Prostate gland (tissue), 2 donors: ENCODE measurements at places on chromosomes 1 and 21.
A peak's percentile ranks its signal among the peaks of the same experiment; 100 is the strongest.

GRCh38 chr1:156337052-156337887, 822 bp downstream of the CCT3 start:
- DNase-seq, result no peak

DNA sequence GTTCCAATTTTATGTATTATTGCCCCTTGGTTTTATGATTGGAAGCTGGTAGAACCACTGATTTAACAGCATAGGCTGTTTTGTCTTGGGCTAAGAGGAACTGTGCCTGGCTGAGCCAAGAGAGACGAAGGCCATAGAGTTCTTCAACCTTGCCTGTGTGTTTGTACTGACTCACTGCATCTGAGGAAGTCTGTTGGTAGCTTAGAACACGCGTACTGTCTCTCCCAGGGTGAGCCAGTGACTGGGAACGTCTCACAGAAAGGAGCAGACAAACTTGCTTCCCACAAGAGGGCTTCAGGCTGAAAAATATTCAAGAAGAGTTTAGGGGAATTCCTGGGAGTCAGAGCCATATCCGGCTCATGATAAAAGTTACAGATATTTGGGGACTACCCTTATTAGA, 14.9 kb downstream of the TMEM51 start:
- DNase-seq, result no peak

DNA sequence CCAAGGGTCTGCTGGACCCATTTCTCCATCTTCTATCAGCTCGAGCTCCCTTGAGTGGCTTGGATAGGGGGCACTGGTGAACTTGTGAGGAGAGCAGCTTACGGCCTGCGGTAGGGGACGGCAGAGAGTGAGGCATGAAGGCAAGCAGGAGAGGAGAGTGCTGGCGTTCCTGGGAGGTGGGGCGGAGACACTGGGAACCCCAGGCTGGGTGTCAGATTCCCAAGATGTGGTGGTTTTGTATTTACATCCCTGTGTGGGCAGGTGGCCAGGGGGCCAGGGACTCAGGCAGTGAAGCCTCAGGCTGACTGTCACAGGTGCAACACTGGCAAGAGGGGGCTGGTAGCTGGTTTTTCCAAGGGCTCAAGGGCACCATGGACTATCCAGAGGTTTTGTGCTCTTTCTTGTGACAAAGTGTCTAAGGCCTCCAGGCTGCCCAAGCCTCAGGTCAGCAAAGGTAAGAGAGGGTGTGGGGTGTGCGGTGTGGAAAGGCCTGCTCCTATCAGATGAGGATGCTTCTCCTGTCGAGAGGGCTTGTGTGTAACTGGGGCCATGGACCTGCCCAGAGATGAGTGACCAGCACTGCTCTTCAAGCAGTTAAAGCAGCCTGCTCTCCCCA, 45.1 kb upstream of the ROR1 start:
- DNase-seq, result no peak

- peak; percentile 74 for DNase-seq
Observed at GRCh38 chr21:30408782-30409494, 13.1 kb downstream of the KRTAP13-1 start.

DNA sequence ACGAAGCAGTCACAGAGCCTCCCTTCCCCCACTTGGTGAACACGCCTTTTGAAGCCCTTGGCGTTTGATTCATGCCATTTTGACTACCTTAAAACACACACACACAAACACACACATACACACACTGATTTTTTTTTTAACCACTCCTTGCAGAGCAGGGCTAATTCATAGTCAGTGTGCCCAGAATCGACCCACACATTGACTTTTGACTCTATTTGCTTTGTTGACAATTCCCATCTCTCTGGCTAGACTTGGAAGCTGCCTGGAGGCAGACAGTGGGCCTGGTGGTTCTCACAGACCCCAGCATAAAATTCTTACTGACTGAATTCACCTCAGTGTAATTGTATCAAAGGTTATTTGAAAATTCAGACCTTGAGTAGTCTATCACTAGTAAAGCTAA, 30.3 kb downstream of the CAPN8 start:
- no peak for DNase-seq

GRCh38 chr1:203045336-203045735, 19.0 kb downstream of the PPFIA4 start:
- DNase-seq, result no peak

- DNase-seq, result no peak
Observed at GRCh38 chr1:227838181-227838580, 22.7 kb downstream of the PRSS38 start.

- DNase-seq, result no peak
Observed at GRCh38 chr1:87735750-87736149, 407.1 kb downstream of the LMO4 start.

DNA sequence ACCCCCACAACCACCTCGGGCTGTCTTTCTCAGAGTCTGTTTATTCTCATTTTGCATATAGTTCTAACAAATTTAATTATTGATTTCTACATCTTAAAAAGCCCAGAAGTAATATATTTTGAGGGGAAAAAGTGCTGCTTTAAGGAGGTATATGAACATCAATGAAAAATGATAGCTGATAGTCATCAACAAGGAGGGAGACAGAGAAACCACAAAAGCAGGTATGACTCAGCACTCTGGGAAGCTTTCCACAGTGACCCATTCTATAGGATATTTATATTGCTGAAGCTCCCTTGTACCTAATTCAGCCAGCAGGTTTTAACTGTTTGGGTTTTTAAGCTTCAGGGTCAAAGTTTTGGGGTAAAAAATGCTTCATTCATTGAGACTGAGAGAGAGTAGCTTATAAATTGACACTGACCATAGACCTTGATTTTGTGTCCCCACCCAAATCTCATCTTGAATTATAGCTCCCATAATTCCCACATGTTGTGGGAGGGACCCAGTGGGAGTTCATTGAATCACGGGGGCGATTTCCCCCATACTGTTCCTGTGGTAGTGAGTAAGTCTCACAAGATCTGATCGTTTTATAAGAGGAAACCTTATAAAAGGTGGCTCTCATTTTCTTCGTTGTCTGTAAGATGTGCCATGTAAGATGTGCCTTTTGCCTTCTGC, 27.4 kb downstream of the VANGL1 start:
- no peak for DNase-seq

- no peak for DNase-seq
Observed at GRCh38 chr1:4449972-4450371, 204.4 kb upstream of the AJAP1 start.

DNA sequence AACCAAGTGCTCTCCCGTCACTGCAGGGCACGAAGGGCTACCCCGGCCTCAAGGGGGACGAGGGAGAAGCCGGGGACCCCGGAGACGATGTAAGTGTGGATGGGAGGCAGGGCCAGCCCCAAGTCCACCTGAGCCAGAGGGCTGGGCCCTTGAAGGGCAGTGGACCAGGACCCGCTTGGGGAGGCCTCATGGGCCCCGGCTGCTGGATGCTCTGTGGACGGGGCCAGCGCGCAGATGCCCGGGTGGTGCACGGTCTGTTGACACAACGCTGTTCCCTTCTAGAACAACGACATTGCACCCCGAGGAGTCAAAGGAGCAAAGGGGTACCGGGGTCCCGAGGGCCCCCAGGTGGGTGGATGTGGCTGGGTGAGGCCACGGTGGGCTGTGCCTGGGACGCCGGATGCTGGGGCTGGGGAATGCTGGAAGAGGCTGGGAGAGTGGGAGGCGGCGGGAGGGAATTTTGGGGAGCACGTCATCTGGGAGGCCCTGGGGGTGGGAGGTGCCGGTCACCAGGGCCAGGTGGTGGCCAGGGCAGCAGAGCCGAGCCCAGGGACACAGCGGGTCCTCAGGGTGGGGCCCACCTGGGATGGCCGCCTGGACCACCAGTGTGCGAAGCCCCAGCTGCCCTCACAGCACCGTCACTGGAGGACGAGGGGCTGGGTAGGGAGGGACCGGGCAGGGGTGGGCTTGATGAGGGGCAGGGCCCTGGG, 17.5 kb downstream of the COL6A1 start:
- DNase-seq, result no peak

GRCh38 chr1:59285691-59286090, 11.2 kb upstream of the FGGY start:
- DNase-seq, result no peak

GRCh38 chr1:106502659-106503058, 553.8 kb upstream of the PRMT6 start:
- no peak for DNase-seq

DNA sequence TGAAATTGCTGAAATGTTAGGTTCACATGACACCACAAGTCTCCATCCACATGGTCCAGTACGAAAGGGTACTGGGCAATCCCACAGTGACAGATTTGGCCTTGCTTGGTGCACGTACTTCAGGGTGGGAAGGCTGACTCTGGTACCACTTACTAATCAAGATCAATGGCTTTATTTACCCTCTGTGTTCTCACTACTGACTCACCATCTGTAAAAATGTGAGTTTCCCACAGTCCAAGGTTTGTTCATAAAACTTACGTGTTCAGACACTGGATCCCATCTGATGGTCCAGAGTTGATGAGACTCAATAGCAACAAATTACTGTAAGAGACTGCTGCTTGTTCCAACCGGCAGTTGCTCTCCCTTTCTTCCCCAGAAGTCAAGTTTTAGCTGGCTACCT, 231.7 kb downstream of the LMX1A start:
- no peak for DNase-seq
